ENCODE measurements at places on chromosomes 4 and X. TPM values are rescaled to one million over a fixed set of nuclear protein-coding genes. Genes with fewer than 3 reads are reported as not detected.

The HSFX4 gene
- total RNA-seq: not detected

The ART3 gene
- 4.6 TPM for total RNA-seq

The C4orf50 gene
- total RNA-seq: 0.05 TPM

GRCh38 chr4:157994863-157995262 is 178.0 kb downstream of the GASK1B start:
- DNase-seq: no peak

DNA sequence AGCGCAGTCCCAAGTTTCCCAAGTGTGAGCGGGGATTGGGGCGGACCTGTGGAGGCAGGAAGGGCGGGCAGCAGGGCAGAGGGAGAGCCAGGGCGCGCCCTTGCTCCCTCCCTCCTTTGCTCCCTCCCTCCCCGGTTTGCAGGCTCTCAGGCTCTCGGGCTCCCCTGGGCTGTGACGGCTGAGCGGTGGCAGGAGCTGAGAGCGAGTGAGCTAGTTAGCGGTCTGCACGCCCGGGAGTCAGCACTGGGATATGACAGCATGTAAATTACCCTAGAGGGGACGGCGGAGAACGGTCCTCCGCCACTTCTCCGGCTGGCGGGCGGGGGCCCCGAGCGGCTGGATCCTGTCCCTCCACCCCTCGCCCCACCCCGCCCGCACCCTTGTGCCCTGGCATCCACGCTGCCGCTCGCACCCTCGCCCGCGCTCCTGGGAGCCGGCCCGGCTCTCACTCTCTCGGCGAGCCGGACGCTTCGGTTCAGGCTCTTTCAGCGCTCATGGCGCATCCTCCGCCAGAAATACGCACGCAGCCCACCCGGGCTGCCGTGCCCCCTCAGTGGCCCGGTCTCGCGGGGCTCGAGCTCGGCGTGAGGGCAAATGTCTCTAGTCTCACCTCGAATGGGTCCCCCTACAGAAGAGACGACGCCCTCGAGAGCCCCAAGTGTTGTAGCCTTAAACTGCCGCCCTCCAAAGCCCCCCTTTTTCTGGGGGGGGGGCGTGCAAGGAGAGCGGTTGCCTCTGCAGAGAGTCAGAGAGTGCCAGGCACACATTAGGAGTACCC is at the start of gene TSC22D3:
TSS of gene TSC22D3 (minus strand) at position 54 of the 778 bp plus-strand sequence. CDS start 368 bp downstream, outside the sequence.
- peak; percentile 85 for DNase-seq

- peak; percentile 66 for DNase-seq
Observed at GRCh38 chrX:103831803-103832544, at the start of gene RAB9B. RAB9B (minus strand) TSS chrX:103832257; CDS start chrX:103825784, 6,473 bp downstream.

DNA sequence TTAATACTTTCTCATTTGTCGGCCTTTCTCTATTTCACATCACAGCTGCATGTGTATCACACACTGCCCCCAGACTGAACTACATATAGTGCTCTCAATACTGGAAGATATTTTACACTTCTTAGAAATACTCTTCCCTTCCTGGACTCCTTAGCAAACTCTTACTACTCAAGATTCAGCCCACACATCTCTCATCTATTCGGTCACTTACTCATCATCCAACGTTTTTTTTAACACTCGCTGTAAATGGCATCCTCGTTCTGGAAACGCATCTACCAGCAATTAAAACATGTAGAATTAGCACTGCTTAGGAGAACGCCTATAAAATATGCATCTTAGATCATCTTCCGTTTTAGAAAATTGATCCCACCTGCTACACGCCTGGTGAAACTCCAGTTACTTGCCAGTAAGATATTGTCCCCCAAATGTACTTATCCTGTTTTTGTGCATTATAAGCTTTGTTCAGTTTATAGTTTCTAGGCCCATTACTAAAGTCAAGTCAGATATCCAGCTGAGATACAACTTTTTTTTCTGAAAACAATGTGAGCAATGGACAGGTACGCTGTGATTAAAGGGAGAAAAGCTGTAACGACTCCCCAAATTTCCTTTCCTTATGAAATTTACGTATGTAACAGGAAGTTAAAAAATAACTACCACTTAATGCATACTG is 1.0 kb downstream of the LRP2BP start:
- DNase-seq: no peak

DNA sequence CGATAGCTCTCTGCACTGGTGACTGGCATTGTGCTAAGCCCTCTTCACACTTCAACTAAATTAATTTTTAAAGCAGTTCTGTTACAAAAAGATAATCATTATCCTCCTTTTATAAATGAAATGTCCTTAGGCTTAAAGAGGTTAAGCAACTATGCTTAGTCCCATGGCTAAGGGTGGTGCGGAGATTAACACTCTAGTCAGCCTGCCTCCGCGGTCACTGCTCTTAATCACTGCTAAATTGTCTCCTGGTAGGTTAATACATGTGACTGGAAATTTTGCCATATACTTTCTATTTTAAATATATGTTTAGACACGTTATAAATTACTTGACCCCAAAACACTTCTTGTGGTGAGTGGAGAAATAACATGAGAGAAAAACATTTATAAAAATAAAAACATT is 473.7 kb downstream of the CENPC start:
- no peak for DNase-seq

- DNase-seq: peak; percentile 58
Observed at GRCh38 chr4:807792-808191, 18.1 kb downstream of the CPLX1 start.

GRCh38 chrX:154502989-154503388 is 12.6 kb upstream of the SLC10A3 start:
- no peak for DNase-seq

DNA sequence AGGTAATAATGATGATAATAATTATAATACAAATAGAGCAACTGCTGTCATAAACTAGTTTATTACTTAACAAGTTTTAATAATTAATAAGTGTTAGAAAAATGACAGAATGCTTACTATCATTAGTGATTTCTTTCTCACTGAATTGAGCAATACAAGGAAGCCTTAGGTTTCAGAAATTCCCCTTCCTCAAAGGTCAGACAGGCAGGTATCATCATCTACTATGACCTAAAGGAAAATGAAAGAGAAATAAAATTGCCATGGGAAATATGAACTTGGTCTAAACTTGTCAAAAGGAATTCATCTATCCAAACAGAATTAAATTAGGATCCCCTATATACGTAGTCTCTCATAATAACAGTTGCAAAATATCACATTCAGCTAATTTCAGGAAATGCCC is 56.3 kb upstream of the SLC7A11 start:
- DNase-seq: no peak

DNA sequence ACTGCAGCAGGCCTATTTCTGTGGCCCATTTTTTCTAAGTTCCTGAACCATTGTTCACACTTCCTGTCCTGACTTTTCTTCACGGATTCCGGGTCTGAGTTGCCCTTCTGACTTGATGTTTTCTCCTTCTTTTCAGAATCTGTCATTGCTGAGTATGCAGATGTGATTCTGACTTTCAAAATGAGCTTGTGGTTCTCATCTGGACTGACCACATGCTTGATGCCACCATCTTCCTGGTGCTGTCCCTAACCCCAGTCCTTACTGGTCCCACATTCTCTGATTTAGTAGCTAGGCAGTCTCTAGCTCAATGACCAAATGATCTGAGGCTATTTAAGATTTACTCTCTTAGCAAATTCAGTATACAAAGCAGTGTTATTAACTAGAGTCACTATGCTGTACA is 822.3 kb upstream of the TENM3 start:
- no peak for DNase-seq
